Activated naive CD4-positive, alpha-beta T cell treated with anti-CD3 and anti-CD28 coated beads, Interleukin-2, amount 50 U/mL, for 72 hours (primary cell): ENCODE measurements at places on chromosomes 7 and 10. TPM values are rescaled to one million over a fixed set of nuclear protein-coding genes. Genes with fewer than 3 reads are reported as not detected.
A peak's percentile ranks its signal among the peaks of the same experiment; 100 is the strongest.

Gene SFTPD
- total RNA-seq: 0.41 TPM

Gene UNCX
- total RNA-seq: not detected

Gene ADAP1
- 19.9 TPM for total RNA-seq

Gene DNAJC12
- 37.3 TPM for total RNA-seq

Gene EN2
- total RNA-seq: not detected

Gene ATP6V0A4
- total RNA-seq: not detected

Gene TAS2R41
- not detected for total RNA-seq

Gene SPDYE11
- total RNA-seq: not detected

Gene SNX10
- total RNA-seq: 44.6 TPM

Gene GIMAP2
- total RNA-seq: 56.5 TPM

Gene PNPLA8
- total RNA-seq: 39.5 TPM

Gene OPN1SW
- total RNA-seq: not detected

Gene DPP6
- not detected for total RNA-seq

Gene CYP2W1
- total RNA-seq: not detected

Gene CPA4
- total RNA-seq: not detected

DNA sequence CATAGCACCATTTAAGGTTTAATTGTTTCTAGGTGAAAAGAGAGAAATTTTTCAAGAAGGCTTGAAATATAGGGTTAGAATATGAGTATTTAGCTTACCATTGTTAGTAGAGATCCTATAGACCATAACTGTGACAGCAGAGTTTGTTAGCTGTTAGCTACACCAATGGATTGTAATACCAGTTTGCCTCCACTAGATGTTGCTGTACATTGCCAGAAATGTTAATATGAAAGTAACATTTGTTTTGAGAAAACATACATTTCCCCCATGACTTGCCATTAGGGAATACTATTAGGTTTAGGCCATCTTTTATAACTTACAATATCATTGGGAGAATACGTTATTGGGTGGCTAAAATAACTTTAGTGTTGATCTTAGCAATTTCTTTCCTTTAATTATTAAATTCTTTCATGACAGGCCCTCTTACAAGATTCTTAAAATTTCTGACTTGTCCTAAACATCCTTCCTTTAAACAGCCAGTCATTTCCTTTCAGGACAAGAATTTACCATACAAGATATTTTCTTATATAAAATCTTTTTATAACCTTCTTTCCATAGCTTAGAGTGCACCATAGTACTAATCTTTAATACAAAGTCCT, 39.5 kb downstream of the ZNF117 start:
- no peak for DNase-seq

DNA sequence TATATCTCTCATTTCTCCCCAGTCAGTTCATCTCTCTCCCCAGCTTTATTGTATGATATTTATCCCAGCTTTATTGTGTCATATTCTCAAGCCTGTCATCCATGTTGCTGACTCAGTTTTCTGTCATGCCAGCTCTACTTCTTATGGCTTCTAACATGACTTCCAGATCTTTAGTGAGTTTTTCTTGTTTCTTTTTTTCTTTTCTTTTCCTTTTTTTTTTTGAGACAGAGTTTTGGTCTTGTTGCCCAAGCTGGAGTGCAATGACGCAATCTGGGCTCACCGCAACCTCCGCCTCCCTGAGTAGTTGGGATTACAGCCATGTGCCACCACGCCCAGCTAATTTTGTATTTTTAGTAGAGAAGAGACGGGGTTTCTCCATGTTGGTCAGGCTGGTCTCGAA, 28.7 kb upstream of the CALU start:
- no peak for DNase-seq

DNA sequence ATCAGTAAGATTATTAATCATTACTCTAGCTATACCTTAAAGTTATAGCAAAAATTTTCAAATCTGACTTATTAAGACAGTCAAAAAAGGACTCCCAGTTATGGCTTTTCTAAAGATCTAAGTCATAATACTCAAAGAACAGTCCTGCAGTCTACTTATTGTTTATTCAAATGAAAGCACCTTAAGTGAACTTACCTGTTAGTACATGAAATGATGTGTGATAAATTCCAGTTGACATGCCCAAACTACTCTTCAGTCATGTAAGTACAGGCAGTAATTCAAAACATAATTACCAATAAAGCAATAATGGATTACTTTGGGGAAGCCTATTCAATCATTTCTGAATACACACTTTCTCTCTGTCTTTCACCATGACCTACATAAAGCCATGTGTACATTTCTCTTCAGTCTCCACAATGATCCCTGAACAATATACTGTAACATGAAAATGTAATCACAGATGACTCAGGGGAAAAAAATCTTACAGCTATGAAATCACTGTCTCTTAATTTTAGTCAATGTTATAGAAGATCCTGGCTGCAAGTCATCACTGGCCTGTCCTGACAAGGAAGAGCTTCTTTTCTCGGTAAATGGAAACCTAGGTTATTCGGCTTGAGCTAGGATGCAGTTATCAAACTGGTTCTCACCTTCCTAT, 420.7 kb upstream of the LRRTM3 start:
- DNase-seq: no peak

DNA sequence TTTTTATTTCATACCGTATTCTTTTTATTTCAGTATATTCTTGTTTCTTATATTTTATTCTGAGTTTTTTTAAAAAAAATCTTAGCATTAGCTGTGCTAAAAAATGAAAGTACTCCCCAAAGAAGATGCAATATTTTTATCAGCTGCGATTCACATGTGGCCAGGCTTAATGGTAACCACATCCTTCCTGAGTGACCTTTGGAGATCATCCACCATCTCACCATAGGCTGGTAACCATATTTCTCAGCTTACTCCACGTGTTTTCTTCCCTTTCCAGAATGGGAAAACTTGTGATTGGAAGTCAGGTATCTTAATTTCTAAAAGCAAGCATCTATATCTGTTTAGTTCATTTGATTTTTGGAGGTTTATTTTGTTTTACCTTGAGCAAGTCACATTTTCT, 18.8 kb upstream of the LIPM start:
- no peak for DNase-seq

- DNase-seq: no peak
Measured at GRCh38 chr10:112711366-112711765, 238.7 kb upstream of the TCF7L2 start.

- no peak for DNase-seq
Measured at GRCh38 chr10:50322077-50322476, 70.8 kb upstream of the ASAH2 start.

- peak; percentile 43 for DNase-seq
Measured at GRCh38 chr7:98870121-98870651, 372 bp upstream of the TMEM130 start.

- no peak for DNase-seq
Measured at GRCh38 chr7:47207956-47208355, 374.0 kb downstream of the TNS3 start.

DNA sequence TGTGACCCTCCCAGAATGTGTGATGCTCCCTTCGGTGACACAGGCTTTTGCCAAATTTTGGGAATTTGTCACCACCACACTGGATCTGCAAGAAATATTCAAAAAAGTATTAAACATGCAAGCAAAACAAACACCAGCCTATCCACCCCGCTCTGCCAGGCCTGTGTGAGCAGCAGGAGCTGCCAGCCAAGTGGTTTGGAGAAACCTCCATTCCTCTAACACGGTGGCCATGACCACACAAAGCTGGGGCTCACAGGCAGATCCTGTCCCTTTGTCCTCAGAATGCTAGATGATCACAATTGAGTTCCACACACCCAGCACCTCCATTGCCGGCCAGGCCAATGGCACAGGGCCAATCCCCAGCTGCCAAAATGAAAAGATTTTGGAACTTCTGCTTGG, 261.9 kb upstream of the PPP2R2D start:
- no peak for DNase-seq

DNA sequence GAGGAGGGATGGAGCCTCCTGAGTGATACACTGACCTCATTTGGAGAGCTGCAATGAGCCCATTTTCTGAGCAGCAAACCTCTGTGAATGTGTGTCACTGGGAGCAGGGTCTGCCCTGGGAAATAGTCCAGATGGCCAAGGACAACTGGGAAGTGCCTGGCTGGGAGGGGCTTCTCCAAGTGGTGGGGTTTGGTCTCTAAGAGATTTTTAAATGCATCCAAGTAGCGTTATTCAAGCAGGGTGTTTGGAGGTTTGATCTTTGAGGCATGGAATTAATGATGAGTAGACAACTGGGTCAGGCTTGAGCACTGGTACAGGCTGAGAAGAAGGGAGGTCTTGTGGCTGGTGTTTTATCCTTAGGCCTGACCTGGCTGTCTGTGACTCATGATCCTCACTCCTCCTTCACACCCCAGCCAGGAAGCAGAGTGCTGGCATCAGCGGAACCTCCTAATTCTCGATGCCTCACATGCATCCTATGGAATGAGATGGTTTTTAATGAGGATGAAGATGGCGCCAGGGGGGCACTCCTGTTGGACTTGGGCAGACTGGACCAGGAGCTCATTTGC, 3.3 kb downstream of the GOLGA7B start:
- no peak for DNase-seq

GRCh38 chr7:129746857-129747529, 135.5 kb downstream of the NRF1 start:
- no peak for DNase-seq

- DNase-seq: no peak
Measured at GRCh38 chr7:46756996-46757395, 824.9 kb downstream of the TNS3 start.

DNA sequence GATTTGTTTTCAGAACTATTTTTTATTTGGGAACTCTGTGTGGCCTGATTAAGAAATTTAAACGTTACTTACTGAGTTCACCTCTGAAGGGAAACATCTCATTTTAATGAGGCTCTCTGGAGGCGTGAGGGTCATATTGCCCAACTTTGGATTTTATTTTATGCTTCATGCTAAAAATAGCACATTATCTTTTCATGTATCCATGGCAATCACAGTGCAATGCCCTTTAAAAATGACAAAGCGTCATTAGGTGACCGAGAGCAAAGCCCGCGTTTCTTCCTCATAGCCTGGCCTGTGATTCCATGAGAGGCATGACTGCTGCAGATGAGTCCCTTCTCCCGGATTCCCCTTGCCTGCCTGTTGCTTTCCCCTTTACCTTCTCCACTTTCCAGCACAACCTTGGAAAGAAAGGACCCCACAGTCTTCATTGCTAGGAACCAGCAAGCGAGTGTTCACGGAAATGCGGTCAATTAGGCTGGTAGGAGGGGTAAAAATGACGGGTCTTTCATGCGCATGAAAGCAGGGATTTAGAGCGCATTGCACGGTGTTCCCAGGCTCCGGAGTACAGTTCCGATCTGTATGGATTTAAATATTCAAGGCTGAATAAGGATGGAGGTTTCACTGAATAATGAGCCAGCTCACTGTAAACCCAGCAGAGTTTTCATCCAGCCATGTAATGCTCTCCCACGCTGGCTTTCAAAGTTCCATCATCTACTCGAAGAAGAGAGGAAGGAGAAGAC, 98.2 kb upstream of the PITRM1 start:
- no peak for DNase-seq

- no peak for DNase-seq
Measured at GRCh38 chr7:121337398-121337797, 8.6 kb downstream of the WNT16 start.

- DNase-seq: no peak
Measured at GRCh38 chr7:157769526-157770215, 432.9 kb downstream of the DNAJB6 start.

GRCh38 chr7:36019538-36019937, 133.5 kb upstream of the EEPD1 start:
- DNase-seq: no peak

DNA sequence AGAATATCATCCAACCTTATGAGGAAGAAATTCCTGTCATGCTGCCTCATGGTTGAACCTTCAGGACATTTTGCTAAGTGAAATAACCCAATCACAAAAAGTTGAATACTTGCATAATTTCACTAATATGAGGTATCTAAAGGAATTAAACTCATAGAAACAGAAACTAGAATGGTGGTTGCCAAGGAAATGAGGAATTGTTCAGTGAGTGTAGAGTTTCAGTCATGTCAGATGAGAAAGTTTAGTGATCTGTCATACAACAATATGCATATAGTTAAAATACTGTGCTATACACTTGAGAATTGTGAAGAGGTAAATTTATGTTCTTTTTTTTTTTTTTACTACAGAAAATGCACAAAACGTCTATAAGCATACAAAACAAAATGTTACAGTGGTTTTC, 60.7 kb downstream of the R3HCC1L start:
- DNase-seq: no peak

GRCh38 chr10:117537436-117537903, 5.1 kb upstream of the EMX2 start:
- DNase-seq: no peak

DNA sequence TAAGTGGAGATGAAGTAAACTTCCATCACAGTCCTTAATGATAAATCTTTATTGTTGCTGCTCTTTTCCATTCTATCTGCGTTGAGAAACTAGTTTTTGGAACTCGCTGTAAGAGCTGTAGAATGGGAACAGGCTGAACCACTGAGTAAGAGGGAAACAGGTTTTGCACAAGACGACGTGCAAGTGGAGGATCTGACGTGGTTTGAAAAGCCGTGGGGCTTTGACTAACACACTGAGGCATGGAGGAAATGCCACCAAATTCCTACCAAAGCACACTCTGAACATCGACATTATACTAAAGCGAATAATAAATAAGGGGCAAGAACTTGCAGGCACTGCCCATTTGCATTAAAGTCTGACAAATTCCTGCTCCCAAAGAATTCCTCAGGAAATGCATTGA, 160.6 kb downstream of the KLF6 start:
- no peak for DNase-seq

DNA sequence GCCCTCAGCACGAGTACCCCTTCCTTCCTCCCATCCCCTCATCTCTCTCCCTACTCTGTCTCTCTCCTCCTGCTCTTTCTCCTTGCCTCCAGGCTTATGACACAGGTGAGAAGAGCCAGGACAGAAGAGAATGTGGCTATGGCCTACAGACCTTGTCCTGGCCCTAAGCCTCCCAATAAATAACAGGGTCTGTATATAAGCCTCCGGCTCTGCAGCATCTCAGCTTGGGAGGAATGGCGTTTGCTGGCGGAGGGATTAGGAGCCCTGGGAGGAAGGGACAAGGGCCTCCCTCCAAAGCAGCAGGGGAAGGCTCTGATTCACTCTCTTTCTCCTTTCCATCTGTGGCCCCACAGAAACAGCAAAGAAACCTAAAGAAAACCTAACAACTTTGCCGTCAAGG, 45.8 kb downstream of the COL13A1 start:
- DNase-seq: no peak

GRCh38 chr10:67695555-67695954, 440 bp downstream of the CTNNA3 start:
- DNase-seq: no peak

DNA sequence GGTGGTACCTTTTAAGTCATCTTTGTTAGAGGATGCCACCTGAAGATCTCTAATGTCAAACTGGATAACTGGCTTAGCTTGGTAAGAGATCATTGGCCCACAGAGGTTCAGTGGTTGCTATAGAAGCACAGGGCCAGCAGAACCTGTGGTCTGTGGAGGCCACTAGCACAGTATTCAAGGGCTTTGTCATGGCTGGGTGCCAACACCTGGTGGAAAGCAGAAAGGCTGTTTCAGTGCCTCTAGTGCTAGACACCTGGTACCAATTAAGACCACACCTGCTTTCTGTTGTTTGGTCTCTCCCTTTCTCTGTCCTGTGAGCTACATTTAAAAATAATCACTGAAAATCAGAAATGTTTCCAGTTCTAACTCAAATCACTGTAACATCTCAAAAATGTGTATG, 10.0 kb upstream of the PCGF5 start:
- DNase-seq: no peak
